T-helper 2 cell treated with Interferon-gamma antibody and Interleukin-4, amounts not matched to agents 5 μg/mL and 100 μg/mL, for 36 hours (primary cell): ENCODE measurements at places on chromosomes 7 and 10.

DNA sequence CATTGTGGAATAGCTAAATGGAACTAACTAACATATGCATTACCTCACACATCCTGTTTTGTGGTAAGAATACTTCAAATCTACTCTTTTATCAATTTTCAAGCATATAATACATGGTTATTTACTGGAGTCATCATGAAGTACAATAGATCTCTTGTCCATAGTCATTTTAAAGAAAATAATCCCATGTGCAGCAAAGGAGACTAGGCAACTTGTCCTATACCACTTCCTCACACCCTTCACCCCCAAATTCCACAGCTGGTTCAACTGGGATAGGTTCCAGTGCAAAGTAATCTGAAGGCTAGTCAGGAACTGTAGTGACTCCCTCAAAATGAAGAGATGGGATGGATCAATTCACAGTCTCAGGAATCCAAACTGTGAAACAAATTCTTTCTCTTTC lies 176.1 kb downstream of the SGMS1 start:
- H3K36me3 ChIP-seq: peaks cover 15% of the 10 kb centered on the region
- no peak overlapping the region for H3K27ac ChIP-seq
- no peak overlapping the region for H3K4me3 ChIP-seq
- peaks cover 10% of the 10 kb centered on the region for H3K4me1 ChIP-seq

DNA sequence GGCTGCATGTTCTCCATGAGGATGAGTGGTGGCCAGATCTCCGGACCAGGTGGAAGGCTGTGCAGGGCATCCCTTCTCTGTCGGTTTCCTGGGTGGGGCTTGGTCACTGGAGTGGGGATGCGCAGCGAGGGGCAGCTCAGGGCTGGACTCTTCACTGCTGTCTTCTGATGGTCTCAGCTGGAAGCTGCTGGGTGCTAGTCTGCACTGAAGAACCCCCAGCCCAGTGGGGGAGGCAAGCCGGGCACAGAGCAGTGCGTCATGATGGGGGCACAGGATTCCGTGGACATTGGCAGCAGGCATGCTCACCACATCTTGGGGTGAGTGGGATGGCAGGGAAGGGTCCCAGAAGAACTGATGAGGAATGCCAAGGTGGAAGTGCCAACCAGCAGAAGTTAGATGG lies 39.8 kb downstream of the EEPD1 start:
- no peak overlapping the region for H3K4me3 ChIP-seq
- no peaks in the 10 kb centered on the region for H3K36me3 ChIP-seq
- H3K27me3 ChIP-seq: no peaks in the 10 kb centered on the region
- DNase-seq: no peak

- no peak overlapping the region for H3K27ac ChIP-seq
- no peaks in the 10 kb centered on the region for H3K36me3 ChIP-seq
- no peak for DNase-seq
- peaks cover 4% of the 10 kb centered on the region for H3K27me3 ChIP-seq
- no peak overlapping the region for H3K4me3 ChIP-seq
These were observed 3.9 kb upstream of the DEPP1 start for GRCh38 chr10:44982496-44982895.

- H3K36me3 ChIP-seq: no peaks in the 10 kb centered on the region
- DNase-seq: no peak
- H3K4me1 ChIP-seq: no peaks in the 10 kb centered on the region
- peaks cover 4% of the 10 kb centered on the region for H3K27me3 ChIP-seq
- H3K27ac ChIP-seq: no peak overlapping the region
These were observed 31.0 kb upstream of the WNT16 start for GRCh38 chr7:121297843-121298242.

DNA sequence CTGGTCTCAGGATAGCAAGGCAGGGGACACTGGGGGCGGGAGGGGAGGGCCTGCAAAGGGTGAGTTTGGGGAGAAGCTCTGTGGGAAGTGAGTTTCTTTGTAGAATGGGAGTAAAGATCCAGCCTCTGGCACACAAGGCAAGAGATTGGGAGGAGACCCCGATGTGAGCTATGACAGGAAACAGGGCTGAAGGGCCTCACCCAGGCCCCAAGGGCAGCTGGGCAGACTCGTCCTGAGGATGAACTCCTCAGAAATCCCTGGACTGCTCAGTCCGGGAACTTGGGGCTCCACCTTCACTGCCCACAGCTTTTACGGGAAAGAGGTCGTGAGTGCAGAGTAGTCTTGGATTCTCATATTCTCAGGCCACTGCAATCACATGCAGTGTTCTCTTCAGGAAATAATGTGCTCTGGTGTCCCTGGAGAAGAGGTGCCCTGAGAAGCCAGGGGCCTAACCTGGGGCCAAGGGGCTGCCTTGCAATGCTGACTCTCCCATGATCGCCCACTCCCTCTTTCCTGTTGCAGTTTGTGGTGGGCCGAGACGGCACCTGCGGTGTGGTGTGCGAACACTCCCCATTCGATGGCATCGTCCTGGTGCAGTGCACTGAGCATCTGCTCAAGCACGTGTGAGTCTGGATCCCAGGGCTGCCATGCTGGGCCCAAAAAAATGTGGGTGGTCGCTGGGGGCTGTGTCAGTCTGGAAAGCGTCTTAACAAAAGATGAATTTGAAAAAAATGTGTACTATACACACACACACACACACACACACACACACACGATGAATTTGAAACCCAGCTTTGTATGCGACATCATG lies 31.3 kb upstream of the C10orf53 start:
- no peak for DNase-seq
- H3K27ac ChIP-seq: no peak overlapping the region
- H3K27me3 ChIP-seq: no peaks in the 10 kb centered on the region
- H3K4me3 ChIP-seq: no peak overlapping the region

DNA sequence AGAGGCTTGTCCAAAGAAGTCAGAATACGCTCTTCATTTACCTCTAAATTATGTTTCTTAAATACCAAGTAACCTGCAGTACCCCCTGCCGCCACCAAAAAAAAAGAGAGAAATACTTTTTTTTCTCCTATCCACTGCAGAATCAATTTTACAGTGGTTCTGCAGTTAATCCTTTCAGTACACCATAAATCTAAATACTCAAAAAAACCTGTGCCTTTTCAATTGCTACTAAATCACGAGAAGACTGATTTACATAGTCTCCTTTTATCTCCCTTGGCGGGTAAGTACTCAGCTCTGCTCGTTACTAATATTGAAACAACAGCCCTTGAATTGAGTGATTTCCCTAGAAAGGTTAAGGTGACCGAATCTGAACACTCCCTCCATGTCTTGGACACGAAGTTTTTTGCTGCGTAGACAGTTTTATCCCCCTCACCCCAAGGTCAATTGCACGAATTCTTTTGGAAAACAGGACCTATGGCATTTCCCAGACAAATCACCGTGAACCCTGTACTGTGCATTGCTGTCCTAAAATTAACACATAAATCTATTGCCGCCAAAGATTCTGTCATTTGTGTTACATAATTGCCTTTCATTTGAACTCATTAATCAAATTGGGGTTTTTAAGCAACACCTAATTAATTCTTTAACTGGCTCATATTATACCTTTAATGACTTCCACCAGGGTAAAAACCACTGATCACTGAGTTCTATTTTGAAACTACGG lies 512 bp upstream of the VIM start:
- peak overlapping the region; percentile 100 for H3K27ac ChIP-seq
- H3K36me3 ChIP-seq: peaks cover 48% of the 10 kb centered on the region
- peaks cover 47% of the 10 kb centered on the region for H3K4me1 ChIP-seq
- peak overlapping the region; percentile 97 for H3K4me3 ChIP-seq
- no peaks in the 10 kb centered on the region for H3K27me3 ChIP-seq

DNA sequence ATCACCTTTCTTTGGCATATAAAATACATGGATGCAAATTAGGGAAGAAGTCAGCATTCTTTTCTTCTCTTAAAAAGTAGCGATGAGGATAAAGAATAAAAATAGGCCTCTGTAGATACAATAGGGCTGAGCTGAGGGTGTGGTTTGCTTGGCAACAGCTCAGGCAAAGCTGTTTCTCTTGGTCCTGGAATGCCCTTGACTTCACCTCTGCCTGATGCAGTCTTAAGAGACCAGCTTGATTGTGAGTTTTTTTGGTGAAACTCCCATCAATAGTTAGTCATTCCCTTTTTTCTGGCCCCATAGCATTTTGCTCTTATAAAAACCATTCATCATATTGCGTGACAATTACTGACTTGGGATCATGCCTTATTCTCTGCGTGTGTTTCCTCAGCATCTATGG lies 42.1 kb upstream of the MKLN1 start:
- H3K27me3 ChIP-seq: peaks cover 4% of the 10 kb centered on the region
- DNase-seq: no peak
- peaks cover 1% of the 10 kb centered on the region for H3K36me3 ChIP-seq
- no peak overlapping the region for H3K4me3 ChIP-seq
- no peaks in the 10 kb centered on the region for H3K4me1 ChIP-seq

DNA sequence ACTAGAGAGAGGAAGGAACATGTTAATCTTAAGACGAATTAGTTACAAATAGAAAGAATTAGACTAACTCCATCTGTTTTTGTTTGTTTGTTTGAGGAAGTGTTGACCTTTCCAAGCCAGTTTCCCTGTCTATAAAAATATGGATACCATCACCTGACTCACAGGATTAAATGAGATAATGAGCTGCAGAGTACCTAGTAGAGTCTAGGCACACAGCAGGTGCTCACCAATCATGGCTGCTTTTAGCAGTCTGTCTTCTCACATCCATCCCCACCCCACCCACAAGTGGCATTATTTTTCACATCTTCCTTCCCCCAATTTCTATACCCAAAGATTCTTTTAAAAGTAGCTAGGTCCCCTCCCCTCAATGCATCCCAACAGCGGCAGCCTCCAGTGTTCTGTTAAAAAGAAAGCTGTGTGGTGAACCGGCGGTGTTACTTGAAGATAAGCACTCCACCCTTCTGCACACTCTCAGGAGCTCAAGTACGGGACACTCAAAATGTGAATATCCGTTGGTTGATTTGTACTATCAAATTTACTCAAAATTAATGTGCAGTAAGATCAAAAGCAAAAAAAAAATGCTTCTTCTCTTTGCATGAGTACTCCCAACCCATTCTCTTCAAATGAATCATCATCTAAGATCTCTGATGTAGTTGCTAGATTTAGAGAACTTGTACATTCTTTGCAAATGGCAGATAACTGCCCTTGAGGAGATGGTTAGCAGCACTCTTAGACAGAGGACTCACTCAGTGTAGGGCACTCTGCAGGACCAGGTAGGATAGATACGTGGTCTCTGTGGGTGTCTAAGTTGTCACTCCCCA lies 145.4 kb upstream of the ASAH2 start:
- peak; percentile 66 for DNase-seq
- peak overlapping the region; percentile 80 for H3K4me3 ChIP-seq
- peaks cover 7% of the 10 kb centered on the region for H3K36me3 ChIP-seq
- H3K27ac ChIP-seq: peak overlapping the region; percentile 94
- peaks cover 50% of the 10 kb centered on the region for H3K4me1 ChIP-seq

DNA sequence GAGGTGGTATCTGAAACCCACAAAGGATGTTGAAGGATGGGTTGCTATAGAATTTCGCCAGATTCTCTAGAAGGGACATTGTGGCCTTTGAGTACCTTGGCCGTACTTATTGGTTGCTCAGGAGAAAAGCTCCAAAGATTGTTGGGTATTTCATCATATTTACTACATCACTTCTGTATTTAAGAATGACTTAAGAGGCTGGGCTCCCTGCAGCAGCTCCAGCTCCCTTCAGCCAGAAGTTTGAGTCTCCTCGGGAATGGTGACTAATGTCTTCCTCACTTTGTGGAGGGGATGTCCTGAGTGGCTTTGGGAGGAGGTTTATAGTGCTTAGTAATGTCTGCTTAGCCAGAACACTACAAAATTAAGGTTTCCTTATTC lies 18.1 kb downstream of the MINDY4 start:
- H3K4me1 ChIP-seq: no peaks in the 10 kb centered on the region
- no peaks in the 10 kb centered on the region for H3K36me3 ChIP-seq
- no peak overlapping the region for H3K27ac ChIP-seq
- no peak for DNase-seq
- no peak overlapping the region for H3K4me3 ChIP-seq

- no peaks in the 10 kb centered on the region for H3K27me3 ChIP-seq
- H3K27ac ChIP-seq: peak overlapping the region; percentile 15
- H3K4me1 ChIP-seq: peaks cover 5% of the 10 kb centered on the region
- no peak overlapping the region for H3K4me3 ChIP-seq
These were observed 24.2 kb downstream of the PWWP2B start for GRCh38 chr10:132420981-132421846.

DNA sequence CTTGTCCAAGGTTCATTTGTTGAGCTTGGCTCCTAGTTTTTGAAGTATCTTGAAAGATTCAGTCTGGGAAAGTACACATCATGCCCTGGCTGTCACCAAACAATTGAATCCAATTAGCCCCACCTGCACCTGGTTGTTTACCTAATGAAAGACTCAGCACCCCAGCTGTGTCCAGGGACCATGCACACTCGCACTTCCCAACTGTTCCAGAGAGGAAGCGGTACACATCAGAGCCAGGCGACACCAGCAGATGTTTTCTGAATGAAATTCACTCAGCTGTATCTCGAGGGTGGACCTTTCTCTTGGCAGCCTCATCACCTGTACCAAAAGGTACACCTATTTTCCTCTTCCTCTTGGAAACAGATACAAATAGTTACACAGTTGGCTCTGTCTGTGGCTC lies 216.4 kb upstream of the LRGUK start:
- H3K27ac ChIP-seq: no peak overlapping the region
- no peaks in the 10 kb centered on the region for H3K4me1 ChIP-seq
- no peak for DNase-seq
- H3K27me3 ChIP-seq: no peaks in the 10 kb centered on the region
- no peak overlapping the region for H3K4me3 ChIP-seq

DNA sequence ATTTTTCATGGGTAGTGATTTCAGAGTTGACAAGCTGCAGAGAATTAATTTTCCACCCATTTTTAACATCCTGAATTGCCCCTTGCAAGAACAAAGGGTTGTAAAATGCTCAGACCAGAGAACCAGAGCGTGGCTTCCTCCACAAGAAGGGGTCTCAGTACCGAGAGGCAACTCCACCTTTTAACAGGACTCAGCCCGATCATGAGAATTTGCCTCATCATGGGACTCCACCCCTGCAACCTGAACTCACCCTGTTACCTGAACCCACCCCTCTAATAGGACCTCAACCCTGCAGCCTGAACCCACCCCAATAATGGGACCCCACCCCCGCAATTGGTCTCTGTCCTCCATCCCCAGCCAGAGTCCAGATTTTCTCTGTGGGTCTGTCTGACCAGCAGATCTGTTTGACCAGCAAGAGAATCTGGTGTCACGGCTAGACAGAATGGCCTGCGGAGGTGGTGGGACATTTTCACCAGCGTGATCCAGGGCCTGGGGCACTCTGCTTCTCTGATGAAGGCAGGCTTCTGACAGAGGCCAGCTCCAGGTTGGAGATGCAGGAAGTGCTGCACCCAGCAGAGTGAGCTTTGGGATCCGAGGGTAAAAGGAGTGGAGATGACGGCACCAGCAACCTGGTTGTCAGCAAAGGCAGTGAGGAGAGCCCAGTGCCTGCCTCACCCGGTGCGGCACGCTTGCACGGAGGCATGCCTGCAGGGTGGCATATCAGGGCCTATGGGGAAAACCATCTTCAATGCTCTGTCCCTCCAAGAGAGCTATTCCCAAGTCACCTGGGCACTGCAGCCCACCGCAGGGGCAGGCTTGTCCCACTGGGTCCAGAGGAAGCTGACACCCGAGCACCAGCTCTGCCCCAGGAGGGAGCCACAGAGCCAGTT lies 136.6 kb downstream of the TCERG1L start:
- H3K27ac ChIP-seq: no peak overlapping the region
- no peaks in the 10 kb centered on the region for H3K36me3 ChIP-seq
- no peak for DNase-seq
- no peaks in the 10 kb centered on the region for H3K27me3 ChIP-seq

- no peak overlapping the region for H3K27ac ChIP-seq
- H3K4me3 ChIP-seq: no peak overlapping the region
- DNase-seq: no peak
- H3K36me3 ChIP-seq: peaks cover under 1% of the 10 kb centered on the region
- peaks cover 6% of the 10 kb centered on the region for H3K4me1 ChIP-seq
These were observed 162.5 kb downstream of the MAD1L1 start for GRCh38 chr7:2070151-2070763.

- H3K36me3 ChIP-seq: no peaks in the 10 kb centered on the region
- DNase-seq: no peak
- no peaks in the 10 kb centered on the region for H3K4me1 ChIP-seq
- peaks cover 60% of the 10 kb centered on the region for H3K27me3 ChIP-seq
- no peak overlapping the region for H3K27ac ChIP-seq
These were observed 728 bp downstream of the PARD3 start for GRCh38 chr10:34814223-34814912.
